Cardiac fibroblast (primary cell): ENCODE measurements at places on chromosomes 13 and 19.

DNA sequence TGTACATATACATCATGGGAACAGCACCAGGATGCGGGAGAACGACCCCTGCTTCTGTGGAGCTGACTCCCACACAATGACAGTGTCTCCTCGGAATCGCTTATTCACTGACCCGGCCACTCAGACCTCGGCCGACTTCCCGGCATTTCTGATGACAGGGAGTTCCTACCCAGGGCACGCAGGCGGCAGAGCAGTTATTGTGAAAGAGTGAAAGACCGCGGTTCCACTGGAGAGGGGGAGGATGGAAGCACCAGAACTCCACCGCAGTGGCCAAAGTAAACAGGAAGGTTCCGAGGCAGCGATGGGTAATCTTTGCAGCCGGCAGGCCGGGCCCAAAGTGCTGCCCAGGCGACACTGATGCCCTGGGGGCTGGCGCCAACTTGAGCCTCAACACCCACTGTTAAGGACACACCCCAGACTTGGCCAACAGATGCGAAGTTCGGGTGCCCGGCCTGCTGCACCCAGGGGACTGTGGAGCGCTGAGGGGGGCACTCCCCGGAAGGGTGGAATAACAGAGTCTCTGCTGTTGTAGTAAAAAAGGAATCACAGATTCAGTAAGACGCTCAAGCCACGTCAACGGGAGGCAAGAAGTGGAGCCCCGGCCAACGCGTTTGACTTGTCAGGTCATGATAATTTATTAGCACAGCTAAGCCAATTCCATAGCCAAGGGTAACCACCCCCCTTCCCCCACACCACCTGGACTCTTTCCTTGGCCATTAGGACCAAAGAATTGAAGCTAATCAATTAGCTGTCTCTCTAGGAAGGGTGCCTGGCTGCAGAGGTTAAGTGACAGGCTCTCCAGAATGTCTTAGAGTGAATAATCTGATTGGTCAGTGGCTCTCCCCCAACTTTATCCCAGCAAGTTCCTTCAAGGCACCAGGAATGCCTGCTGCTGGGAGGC lies 5.8 kb downstream of the MLLT1 start:
- DNase-seq = peak; percentile 95

DNA sequence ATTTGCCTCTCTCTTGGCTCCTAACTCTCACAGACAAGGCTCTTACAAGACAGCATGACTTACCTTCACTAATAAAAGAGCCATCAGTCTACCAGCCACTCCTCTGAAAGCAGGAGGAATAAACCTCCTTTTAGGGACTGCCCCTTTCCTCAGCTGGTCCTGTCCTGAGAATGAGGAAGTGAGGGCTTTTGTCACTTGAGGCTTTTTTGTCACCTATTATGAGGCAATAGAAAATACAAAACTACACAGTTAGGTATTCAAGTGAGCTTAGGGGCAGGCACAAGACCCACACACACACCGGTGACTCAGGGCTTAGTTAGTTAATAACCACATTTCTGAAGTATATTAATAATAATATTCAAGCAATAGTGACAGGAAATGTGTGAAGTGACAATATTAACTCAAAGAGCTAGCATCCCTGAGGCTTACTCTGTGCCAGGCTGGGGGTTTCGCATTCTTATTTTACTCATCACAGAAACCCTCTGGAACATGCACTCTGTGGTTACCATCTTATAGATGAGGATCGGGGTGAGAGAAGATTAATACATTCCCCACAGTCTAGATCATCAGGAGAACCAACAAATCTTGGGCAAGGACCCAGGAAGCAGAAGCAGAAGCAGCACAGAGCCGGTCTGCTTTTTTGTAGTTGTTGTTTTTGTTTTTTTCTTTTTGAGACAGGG lies 379.9 kb downstream of the LIG4 start:
- DNase-seq = peak; percentile 18

DNA sequence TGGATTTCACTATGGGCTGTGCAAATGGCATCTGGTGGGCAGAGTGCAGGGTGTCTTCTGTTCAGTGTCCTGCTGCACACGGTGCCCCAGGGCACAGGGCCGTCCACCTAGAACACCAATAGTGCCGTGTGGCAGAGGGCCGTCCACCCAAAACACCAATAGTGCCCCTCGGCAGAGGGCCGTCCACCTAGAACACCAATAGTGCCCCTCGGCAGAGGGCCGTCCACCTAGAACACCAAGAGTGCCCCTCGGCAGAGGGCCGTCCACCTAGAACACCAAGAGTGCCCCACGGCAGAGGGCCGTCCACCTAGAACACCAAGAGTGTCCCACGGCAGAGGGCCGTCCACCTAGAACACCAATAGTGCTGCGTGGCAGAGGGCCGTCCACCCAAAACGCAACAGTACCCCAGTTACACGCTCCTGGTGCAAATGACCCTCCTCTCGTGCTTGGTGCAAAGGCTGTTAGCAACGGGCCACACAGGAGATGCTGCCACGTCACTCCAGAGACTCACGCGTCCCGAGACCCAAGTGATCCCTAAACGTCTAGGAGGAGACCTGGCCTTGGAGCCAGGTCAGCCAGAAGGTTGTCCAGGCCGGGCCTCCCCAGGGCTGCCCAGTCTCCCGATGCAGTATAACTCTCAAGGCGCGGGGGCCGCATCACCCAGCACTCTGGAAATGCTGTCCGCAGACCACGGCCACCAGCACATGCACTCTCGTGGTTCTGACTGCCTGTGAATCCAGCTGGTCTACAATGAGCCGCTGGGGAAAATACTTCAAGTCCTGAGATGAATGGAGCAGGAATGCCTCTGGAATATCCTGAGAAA lies 51.5 kb downstream of the RASA3 start:
- no peak for DNase-seq

DNA sequence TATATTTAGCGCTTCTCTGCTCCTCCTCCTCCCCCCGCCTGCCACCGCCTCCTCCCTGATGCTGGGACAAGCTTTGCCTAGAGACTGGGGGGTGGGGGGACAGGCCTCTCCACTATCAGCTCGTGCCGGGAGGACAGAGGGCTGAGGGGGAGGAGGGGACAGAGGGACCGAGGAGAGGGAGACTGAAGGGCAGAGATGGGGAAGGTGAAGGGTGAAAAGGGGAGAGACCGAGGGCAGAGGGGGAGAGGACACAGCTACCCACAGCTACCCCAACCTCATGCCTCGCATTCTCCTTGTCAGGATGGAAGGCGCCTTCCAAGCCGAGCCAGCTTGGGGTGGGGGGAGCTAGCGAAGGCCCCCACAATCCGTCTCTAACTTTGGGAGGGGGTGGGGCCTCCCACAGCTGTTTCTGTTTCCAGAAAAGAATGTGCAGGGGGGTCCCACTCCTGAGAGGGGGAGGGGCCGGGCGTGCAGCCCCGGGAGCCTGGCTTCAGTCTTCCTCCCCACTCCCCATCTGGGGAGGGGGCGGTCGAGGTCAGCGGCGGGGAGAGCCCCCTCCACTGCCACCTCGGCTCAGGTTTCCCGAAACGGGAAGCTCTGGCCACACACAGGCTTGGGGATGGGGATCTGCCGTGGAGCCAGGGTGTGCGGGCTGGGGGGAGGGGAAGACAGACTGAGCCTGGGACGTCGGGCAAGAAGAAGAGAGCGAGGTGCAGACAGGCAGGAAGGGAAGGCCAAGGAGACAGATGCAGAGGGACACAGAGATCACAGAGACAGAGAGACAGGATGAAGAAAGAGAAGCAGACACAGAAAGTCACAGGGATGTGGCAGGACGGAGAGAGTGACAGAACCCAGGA lies 1.6 kb downstream of the DACT3 start:
- DNase-seq = no peak

- DNase-seq = no peak
Observed at GRCh38 chr13:50494138-50494537, 349.4 kb downstream of the DLEU7 start.

GRCh38 chr19:14127929-14128509 lies 8.4 kb downstream of the ASF1B start:
- no peak for DNase-seq

- DNase-seq = peak; percentile 78
Observed at GRCh38 chr13:106570299-106570852, 2.4 kb upstream of the ARGLU1 start.

DNA sequence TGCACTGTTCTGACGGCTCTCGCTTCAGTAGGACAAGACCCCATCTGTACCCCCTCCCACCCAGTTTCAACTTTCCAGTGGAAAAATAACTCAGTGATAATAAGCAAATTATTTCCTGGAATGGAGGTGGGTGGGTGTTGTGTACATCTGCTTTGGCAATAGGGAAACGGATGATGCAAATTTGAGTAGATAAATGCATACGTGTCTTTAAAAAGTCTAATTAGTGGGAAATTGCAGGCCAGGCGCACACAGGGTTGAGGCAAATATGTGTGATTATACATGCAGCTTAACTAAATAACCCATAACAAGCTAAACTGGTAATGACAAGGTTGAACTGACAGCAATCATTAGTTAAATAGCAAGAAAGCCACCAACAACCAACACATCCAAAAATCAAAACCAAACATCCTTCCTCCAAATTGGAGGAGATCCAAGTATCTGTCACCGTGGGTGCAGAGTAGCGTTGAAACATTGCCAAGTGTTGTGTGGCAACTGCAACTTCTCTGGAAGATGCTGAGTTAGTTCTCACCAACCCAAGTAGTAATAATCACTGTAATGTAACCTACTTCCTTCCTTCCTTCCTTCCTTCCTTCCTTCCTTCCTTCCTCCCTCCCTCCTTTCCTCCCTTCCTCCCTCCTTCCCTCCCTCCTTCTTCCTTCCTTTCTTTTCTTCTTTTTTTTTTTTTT lies 54.6 kb downstream of the TRPM4 start:
- DNase-seq = peak; percentile 83

DNA sequence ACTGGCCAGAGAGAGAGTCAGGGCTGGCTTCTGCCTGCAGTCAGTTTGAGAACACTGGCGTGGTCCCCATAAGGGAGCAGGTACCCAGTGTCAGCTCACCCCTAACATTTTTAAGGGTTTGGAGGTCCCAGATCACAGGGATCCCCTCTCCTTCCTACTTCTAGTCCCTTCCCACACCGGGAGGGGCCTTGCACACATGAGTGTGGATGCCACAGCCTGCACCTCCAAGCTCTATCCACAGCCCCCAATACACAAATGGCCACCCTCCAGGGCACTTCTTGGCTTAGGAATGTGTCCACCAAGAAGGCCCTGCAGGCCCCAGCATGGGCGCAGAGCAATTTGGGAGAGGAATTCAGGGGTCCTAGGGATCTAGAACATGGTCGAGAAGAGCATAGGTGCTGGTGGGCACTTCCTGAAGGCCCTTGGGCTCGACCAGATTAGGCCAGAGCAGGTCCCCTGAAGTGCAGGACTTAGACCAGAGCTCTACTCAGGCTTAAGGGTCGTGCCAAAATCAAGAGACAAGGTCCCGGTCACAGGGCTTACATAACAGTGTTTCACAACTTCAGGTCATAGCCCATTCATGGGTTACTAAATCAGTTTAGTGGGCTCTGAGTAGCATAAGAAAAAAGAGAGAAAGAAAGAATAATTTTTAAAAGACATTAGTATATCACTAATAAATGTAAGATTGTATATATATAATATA lies 16.0 kb downstream of the FXYD5 start:
- no peak for DNase-seq

DNA sequence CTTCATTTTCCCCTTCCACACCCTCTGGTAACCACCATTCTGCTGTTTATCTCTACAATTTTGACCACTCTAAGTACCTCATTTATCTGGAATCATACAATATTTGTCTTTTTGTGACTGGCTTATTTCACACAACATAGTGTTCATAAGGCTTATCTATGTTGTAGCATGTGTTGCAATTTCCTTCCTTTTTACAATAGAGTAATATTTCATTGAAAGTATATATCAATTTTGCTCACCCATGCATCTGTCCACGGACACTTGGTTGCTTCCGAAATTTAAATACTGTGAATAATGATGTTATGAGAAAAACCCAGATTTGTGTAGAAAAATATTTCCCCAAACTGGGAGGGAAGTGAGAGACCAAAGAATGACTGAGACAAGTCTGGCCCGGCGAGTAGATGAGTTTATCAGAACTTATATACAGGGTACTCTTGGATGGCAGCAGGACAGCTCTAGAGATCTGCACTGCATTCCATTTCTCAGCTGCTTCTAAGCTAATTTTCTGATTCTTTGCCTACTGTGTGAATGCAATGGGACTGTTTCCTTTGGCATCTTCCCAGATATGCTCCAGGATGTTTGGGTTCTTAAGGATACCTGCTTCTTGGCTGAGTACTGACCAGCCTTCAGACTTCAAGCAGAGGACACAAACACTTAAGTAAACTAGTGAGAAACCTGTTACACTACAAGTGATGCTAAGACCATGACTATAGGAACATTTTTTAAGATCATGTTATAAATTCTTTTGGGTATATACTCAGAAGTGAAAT lies 834.0 kb upstream of the PCDH9 start:
- no peak for DNase-seq

GRCh38 chr19:45021971-45022370 lies 16.9 kb upstream of the CLASRP start:
- no peak for DNase-seq

DNA sequence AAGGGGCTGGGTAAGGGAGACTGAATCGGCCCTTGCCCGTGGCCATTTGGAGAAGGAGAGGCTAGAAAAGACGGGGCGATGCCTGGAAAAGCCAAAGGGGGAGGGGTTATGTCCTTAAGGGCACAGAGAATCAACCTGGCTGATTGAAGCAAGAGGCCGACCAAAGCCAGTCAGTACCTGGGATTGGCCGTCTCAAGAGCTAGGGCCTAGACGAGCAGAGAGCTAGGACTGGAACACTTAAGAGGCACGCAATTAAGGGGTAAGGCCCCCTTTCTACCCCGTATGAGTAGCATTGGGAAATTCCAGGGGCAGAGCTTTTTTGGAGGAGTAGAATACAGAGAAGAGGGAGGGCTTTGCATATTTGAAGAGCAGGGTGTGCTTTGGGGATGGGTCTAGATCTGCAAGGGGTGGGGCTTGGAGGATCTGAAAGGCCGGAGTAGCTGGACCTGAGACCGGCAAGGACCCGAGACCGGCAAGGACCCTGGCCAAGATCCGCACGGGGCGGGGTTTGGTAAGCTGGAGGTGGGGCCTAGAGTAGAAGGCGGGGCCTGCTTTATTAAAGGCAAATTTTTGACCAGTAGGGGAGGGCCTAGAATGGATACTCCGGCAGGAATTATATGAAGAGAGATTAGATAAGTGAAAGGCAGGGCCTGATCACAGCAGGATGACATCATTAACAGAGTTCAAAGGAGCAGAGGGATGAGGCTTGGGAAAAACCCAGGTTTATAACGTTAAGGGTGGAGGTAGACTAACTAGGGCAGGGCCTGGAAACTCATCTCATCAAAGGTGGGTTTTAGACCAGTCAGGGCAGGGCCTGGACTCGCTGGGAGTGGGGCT lies 10.7 kb upstream of the CACNG6 start:
- DNase-seq = peak; percentile 96

DNA sequence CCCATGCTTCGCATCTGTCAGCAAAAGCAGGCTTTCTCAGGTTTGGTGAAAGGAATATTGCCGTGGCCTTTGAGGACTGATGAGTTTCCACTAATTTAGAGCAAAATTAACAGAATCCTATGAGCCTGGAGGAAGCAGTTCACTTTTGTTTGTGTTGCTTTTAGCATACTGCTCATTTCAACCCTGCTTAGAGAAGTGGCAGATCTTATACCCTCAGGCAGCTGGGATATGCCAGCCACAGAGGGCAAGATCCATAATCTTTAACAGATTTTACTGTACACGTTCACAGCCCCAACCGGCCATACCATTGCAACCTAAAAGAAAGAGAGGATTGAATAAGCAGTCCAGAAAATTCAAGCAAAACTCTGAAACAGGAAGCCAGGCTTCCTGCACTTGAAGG lies 60.5 kb downstream of the COL4A2 start:
- no peak for DNase-seq
